ENCODE measurements at places on chromosomes 2 and 18.

GRCh38 chr2:144324446-144325045 is 195.4 kb downstream of the ZEB2 start:
- DNase-seq: no peak

- DNase-seq: no peak
These were observed 32.0 kb upstream of the GPR55 start for GRCh38 chr2:230956827-230957755.

- no peak for DNase-seq
These were observed 20.6 kb upstream of the TMEM163 start for GRCh38 chr2:134739236-134739878.

DNA sequence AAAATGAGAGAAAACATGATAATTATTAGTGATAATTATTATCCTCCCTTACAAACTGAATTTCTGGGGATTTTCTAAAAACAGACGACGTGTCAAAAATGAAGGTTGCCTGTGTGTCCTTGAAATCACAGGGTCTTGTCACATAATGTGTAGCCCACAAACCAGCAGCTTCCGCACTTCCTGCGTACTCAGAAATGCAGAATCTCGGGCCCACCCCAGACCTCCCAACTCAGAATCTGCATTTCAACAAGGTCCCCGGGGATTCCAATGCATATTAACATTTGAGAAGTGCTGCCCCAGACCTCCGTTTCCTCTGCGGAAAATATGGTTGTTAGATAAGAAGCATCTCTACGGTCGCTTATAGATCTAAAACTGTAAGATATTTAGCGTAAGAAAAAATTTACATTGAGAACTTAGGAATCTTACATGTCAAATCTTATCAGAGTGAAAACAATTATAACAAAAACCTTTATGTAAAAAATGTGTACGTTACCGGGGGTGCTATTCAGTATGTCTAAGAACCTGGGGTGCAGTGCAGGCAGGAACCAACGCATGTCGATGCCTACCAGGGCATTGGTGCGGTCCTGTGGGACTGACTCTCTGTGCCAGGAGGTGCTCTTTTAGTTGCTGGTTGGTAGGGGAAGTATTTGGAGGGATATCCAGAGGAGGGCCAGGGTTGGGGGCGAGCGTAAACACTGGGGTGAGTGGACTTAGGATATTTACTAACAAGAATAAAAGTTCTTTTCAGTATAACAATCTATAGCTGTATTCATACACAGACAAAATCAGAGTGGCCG is 15.2 kb downstream of the CDKL4 start:
- no peak for DNase-seq

- DNase-seq: no peak
These were observed 32.2 kb upstream of the MAP3K20 start for GRCh38 chr2:173043476-173043875.

DNA sequence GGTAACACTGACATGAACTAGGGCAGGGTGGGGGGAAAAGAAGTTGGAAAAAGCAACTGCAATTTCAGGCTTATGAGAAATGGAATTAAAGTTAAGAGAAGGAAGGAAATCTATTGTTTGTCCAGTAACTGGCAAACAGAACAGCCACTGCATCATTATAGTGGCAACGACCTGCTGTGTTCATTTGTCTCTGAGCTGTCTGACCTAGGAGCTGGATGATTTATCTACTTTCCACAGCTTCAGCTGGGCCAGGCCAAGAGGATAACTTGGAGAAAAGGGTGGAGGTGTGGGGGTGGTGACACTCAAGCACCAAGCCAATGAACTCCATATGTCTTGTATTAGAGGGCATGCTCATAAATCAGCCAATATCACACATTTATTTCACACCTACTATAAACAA is 291.5 kb upstream of the KLHL29 start:
- no peak for DNase-seq

Data from NCI-H446 (cell line).